ENCODE measurements at places on chromosomes 1 and 21. TPM values are rescaled to one million over a fixed set of nuclear protein-coding genes. Genes with fewer than 3 reads are reported as not detected.

The ANGPTL3 gene
- not detected for total RNA-seq

DNA sequence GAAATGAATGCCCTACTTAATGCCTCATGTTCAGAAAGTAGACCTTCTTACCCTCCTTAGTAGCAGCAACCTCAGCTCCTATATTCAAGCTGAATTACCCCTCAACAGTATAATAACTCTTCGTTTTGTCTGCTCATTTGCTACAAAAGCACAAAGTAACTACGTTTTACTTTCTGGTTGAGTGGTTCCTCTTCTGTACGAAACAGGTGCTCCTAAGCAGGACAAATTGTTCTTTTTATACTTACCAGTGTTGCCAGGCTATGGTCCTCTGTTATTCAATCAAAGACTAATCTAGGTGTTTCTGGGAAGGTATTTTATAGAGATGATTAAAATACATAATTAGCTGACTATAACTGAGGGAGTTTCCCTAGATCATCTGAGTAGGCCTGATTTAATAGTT lies 484.2 kb upstream of the ADAMTS5 start:
- DNase-seq: no peak

DNA sequence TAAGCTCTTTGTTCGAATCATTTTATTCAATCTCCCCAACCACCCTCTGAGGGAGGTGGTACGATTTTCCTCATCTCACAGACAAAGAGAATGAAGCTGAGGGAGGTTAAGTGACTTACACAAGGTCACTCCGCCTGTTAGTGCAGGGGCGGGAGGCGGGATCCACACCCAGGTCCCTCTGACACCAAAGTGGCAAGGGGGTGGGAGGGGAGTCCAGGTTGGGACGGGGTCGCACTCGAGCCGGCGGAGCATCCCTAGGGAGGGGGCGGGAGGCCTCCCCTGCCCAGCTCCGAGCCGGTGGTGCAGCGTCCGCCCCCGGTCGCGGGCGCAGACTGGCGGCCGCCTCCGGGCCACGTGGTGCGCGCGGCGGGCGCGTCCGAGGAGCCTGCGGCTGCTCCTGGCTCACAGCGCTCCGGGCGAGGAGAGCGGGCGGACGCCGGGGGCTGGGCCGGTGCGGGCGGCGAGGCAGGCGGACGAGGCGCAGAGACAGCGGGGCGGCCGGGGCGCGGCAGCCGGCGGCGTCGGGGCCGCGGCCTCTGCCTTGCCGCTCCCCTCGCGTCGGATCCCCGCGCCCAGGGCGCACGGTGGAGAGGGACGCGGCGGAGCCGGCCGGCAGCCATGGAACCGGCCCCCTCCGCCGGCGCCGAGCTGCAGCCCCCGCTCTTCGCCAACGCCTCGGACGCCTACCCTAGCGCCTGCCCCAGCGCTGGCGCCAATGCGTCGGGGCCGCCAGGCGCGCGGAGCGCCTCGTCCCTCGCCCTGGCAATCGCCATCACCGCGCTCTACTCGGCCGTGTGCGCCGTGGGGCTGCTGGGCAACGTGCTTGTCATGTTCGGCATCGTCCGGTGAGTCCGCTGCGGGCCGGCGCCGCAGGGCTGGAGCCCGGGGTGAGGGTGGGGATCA lies at the start of gene OPRD1:
TSS of gene OPRD1 (plus strand) at position 405 of the 903 bp plus-strand sequence. CDS start at position 619, 214 bp downstream.
- DNase-seq: no peak

The PLA2G4A gene
- total RNA-seq: 2.3 TPM

DNA sequence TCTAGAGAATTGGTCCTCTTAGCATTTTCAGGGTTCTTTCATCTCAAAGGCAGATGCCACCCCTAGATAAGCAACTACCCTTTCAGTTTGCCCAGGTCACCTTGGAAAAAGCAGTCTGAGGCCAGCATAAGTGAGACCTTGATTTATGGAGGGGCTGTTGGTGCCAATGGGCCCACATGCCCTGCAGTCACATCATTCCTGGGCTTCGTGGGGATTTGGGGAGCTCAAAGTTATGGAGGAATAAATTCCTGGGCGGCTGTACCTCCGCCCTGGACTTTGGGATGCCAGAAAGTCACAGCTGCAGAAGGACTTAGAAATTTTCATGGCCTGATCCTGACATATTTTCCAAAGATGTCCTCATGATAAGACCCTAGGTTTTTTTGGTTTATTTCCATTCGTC lies 2.7 kb upstream of the SDHB start:
- no peak for DNase-seq

The S100A14 gene
- 0.47 TPM for total RNA-seq

- DNase-seq: no peak
Measured at GRCh38 chr1:202280595-202280994, 61.1 kb downstream of the UBE2T start.

Measured in occipital lobe (tissue), 3 donors.